ENCODE measurements at places on chromosomes 7 and 10. TPM values are rescaled to one million over a fixed set of nuclear protein-coding genes. Genes with fewer than 3 reads are reported as not detected.

- peaks cover 17% of the 10 kb centered on the region for H3K36me3 ChIP-seq
- H3K27me3 ChIP-seq, result no peaks in the 10 kb centered on the region
- H3K4me1 ChIP-seq, result peaks cover 5% of the 10 kb centered on the region
Measured at GRCh38 chr7:129911790-129912189, 41.0 kb downstream of the UBE2H start.

- no peak overlapping the region for H3K4me3 ChIP-seq
- no peaks in the 10 kb centered on the region for H3K4me1 ChIP-seq
- H3K27ac ChIP-seq, result no peak overlapping the region
- no peaks in the 10 kb centered on the region for H3K27me3 ChIP-seq
- H3K36me3 ChIP-seq, result no peaks in the 10 kb centered on the region
- no peak for DNase-seq
Measured at GRCh38 chr7:114939484-114940097, 17.7 kb downstream of the MDFIC start.

DNA sequence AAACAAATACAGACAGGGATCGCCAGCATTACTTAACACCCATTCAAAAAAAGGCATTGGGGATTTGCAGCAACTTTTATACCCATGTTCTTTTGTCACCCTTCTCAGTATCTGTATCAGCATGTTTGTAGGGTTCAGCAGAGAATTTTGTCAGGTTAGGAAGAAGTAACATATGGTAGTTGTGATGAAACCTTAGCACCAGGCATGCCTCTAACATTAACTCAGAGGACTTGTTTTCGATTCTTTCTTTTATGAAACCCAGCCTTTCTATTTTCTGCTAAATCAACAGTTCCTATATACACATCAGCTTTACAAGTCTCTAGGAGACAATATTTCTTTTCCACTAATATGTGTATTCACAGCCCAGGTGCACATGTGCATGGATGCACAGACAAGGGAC lies 22.4 kb upstream of the HDAC9 start:
- H3K4me1 ChIP-seq, result no peaks in the 10 kb centered on the region
- no peak overlapping the region for H3K27ac ChIP-seq
- no peaks in the 10 kb centered on the region for H3K27me3 ChIP-seq
- H3K36me3 ChIP-seq, result no peaks in the 10 kb centered on the region
- no peak for DNase-seq

Gene GSDME
- total RNA-seq, result 7.0 TPM

Gene DENND2A
- total RNA-seq, result 28.5 TPM

GRCh38 chr10:133260895-133261725 lies 15.6 kb downstream of the ADAM8 start:
- H3K36me3 ChIP-seq, result no peaks in the 10 kb centered on the region
- peaks cover 16% of the 10 kb centered on the region for H3K27me3 ChIP-seq
- no peak overlapping the region for H3K27ac ChIP-seq
- DNase-seq, result peak; percentile 65
- H3K4me3 ChIP-seq, result peak overlapping the region; percentile 75

Gene ZWINT
- 78.5 TPM for total RNA-seq

DNA sequence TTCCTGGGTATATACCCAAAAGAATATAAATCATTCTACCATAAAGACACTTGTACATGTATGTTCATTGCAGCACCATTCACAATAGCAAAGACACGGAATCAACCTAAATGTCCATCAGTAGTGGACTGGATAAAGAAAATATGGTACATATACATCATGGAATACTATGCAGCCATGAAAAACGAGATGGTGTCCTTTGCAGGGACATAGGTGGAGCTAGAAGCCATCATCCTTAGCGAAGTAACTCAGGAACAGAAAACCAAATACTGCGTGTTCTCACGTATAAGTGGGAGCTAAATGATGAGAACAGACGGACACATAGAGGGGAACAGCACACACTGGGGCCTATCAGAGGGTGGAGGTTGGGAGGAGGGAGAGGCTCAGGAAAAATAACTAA lies 183.7 kb upstream of the CELF2 start:
- no peaks in the 10 kb centered on the region for H3K36me3 ChIP-seq
- no peaks in the 10 kb centered on the region for H3K27me3 ChIP-seq
- DNase-seq, result no peak
- peaks cover 3% of the 10 kb centered on the region for H3K4me1 ChIP-seq
- no peak overlapping the region for H3K4me3 ChIP-seq

GRCh38 chr7:30799976-30800661 lies 28.9 kb downstream of the MINDY4 start:
- DNase-seq, result no peak
- no peaks in the 10 kb centered on the region for H3K4me1 ChIP-seq
- no peaks in the 10 kb centered on the region for H3K36me3 ChIP-seq
- no peak overlapping the region for H3K27ac ChIP-seq
- H3K4me3 ChIP-seq, result no peak overlapping the region

DNA sequence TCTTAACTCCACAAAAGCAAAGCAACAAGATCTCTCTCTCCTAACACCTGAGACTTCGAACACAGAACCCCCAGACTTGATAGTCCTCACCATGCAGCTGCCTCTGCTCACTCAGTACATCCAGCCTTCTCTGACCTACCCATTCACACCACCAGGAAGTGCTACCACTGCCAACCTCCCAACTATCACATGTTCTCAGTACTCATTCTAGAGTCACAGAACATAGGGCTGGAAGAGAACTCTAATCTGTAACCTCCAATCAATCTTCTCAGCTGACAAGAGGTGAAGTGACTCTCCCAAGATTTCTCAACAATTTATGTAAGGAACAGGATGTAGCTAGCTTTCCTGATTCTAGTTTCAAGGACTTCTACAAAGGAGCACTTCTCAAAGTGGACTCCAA lies 3.8 kb downstream of the NUDCD3 start:
- peaks cover 7% of the 10 kb centered on the region for H3K4me1 ChIP-seq
- H3K36me3 ChIP-seq, result peaks cover 36% of the 10 kb centered on the region
- DNase-seq, result no peak
- H3K27ac ChIP-seq, result no peak overlapping the region

- H3K4me3 ChIP-seq, result no peak overlapping the region
- H3K27me3 ChIP-seq, result no peaks in the 10 kb centered on the region
- no peaks in the 10 kb centered on the region for H3K4me1 ChIP-seq
- H3K27ac ChIP-seq, result no peak overlapping the region
Measured at GRCh38 chr10:1852841-1853240, 115.5 kb upstream of the ADARB2 start.

- H3K27me3 ChIP-seq, result no peaks in the 10 kb centered on the region
- H3K27ac ChIP-seq, result no peak overlapping the region
- H3K36me3 ChIP-seq, result no peaks in the 10 kb centered on the region
- DNase-seq, result peak; percentile 63
- H3K4me1 ChIP-seq, result no peaks in the 10 kb centered on the region
Measured at GRCh38 chr7:121544726-121545125, 148.6 kb upstream of the FAM3C start.

GRCh38 chr7:157622408-157623205 lies 285.8 kb downstream of the DNAJB6 start:
- H3K4me1 ChIP-seq, result no peaks in the 10 kb centered on the region
- no peak for DNase-seq
- H3K27me3 ChIP-seq, result no peaks in the 10 kb centered on the region
- no peak overlapping the region for H3K4me3 ChIP-seq
- H3K27ac ChIP-seq, result no peak overlapping the region

Gene SPDYE5
- not detected for total RNA-seq

Gene BTBD16
- not detected for total RNA-seq

GRCh38 chr7:140870003-140870402 lies 54.7 kb downstream of the BRAF start:
- no peaks in the 10 kb centered on the region for H3K27me3 ChIP-seq
- no peak overlapping the region for H3K27ac ChIP-seq
- no peak for DNase-seq

DNA sequence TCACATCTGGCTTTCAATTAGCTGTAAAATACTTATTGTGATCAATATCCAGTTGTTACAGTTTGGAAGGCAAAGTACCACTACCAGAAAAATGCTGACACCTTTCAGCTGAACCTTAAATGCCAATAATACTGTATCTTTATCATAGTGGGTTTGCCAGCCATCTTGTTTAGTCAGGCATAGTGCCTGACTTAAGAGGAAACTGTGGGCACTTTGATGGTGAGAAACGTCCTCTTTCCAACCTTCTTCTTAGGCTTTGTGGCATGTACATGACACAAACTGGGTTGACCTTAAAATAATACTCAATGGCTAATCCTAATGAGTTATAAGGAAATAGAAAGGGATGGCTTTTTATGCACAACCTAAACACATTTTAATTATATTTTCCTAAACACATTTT lies 52.3 kb upstream of the PRR15 start:
- H3K36me3 ChIP-seq, result no peaks in the 10 kb centered on the region
- DNase-seq, result no peak
- no peaks in the 10 kb centered on the region for H3K4me1 ChIP-seq

Gene GRM3
- total RNA-seq, result 1.7 TPM

Measured in endodermal cell (in vitro differentiated cells).